ENCODE measurements at places on chromosomes 12 and 14.

DNA sequence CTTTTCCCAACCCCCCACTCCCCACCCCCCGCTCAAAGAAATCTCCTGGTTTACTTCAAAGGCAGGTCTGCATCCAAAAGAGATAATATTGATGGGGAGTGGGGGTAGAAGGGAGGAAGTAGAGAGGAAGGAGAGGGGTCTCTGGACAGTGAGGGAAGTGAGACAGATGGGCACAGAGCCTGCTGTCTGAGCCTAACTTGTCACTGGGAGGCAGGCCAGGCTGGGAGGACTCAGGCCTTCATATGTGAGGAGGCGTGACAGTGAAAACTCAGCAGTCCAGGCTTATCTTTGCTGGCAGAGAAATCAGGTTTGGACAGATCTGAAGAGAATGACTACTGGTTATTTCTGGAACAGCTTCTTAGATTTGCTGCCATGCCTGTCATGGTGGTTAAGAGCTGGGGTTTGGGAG lies 192.3 kb downstream of the NUAK1 start:
- no peak for DNase-seq

DNA sequence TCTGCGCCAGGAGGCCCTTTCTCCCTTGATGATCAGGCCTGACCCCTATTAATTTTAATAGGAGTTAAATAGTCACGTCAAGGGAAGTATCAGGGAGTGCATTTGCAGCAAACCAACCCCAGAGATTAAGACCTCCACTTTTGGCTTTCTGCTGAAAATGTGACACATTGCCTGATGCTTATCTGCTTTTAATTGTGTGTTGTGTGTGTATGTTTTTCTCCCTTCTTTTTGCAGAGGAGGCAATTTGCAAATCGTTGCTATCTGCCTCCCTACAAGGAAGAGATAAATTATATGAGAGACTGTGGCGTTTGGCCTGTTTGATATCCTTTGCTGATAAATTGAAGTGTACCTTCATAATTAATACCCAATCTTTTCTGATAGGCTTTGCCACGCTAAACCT lies 822.9 kb downstream of the VRK1 start:
- DNase-seq, result no peak

- DNase-seq, result no peak
These were observed 6.4 kb downstream of the TMEM121 start for GRCh38 chr14:105532735-105533141.

- DNase-seq, result no peak
These were observed 15.7 kb downstream of the MYRFL start for GRCh38 chr12:69840727-69841126.

DNA sequence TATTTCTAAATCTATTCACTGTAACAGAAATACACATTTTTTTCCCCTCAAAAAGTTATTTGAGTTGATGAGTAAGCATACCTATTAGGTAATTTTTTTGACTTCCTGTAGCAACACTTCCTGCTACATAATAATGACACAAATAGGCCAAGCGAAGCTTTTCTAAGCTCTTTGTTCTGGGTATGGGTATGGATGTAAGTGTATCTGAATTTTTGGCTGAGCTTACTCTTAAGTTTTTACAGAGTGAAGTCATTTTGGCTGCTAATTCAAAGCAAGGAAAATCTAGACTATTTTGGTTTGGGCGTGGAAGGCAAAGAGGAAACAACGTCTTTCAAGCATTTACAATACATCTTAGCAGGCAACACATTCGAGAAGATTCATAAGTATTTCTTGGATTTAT lies 1206.0 kb upstream of the FLRT2 start:
- no peak for DNase-seq
